ENCODE measurements at places on chromosomes 3 and 15. TPM values are rescaled to one million over a fixed set of nuclear protein-coding genes. Genes with fewer than 3 reads are reported as not detected.

The PRTG gene
- total RNA-seq: 322 TPM

The GUCA1C gene
- total RNA-seq: not detected

The NUP210 gene
- total RNA-seq: 59.4 TPM

The FAM43A gene
- total RNA-seq: 1.4 TPM

The EPHA3 gene
- 22.1 TPM for total RNA-seq

The NME9 gene
- 0.79 TPM for total RNA-seq

The FYTTD1 gene
- 52.5 TPM for total RNA-seq

The DNAH12 gene
- total RNA-seq: 0.09 TPM

The LMAN1L gene
- total RNA-seq: not detected

The IGF2BP2 gene
- total RNA-seq: 141 TPM

The DGKG gene
- 0.18 TPM for total RNA-seq

The LNP1 gene
- 6.9 TPM for total RNA-seq

The C3orf80 gene
- 0.44 TPM for total RNA-seq

The CADM2 gene
- total RNA-seq: 4.2 TPM

The GOLGA8G gene
- not detected for total RNA-seq

The SIDT1 gene
- 0.23 TPM for total RNA-seq

The ISLR2 gene
- 10.9 TPM for total RNA-seq

The LDHAL6B gene
- not detected for total RNA-seq

The TGM4 gene
- not detected for total RNA-seq

The SLC35A5 gene
- total RNA-seq: 44.9 TPM

The FETUB gene
- not detected for total RNA-seq

The CSTA gene
- total RNA-seq: not detected

The ARID3B gene
- total RNA-seq: 66.5 TPM

The CCDC13 gene
- 2.0 TPM for total RNA-seq

The HIGD2B gene
- not detected for total RNA-seq

The RAB6B gene
- total RNA-seq: 15.5 TPM

The MINAR1 gene
- 1.9 TPM for total RNA-seq

The CCDC33 gene
- total RNA-seq: 15.1 TPM

All from neural crest cell (in vitro differentiated cells).